ENCODE measurements at places on chromosomes 6 and 20.

GRCh38 chr6:37149745-37150144 lies 20.2 kb upstream of the PIM1 start:
- no peak for DNase-seq

DNA sequence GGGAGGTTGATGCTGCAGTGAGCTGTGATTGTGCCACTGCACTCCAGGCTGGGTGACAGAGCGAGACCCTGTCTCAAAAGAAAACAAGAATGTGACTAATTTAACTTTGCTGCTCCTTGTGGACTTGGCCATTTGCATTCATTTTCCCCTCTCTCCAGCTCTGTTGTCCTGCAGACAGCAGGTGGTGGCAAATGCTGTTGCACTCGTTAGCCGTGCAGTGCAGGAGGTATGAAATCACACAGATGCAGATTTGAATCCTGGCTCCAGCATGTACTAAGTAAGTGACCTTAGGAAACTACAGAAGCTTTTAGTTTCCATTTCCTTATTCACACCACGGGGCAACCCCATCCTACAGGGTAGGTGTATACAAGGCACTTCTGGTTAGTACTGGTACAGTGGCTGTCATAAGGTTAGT lies 9.6 kb upstream of the BEND3 start:
- no peak for DNase-seq

GRCh38 chr20:45538209-45538799 lies 978 bp downstream of the WFDC6 start:
- no peak for DNase-seq

DNA sequence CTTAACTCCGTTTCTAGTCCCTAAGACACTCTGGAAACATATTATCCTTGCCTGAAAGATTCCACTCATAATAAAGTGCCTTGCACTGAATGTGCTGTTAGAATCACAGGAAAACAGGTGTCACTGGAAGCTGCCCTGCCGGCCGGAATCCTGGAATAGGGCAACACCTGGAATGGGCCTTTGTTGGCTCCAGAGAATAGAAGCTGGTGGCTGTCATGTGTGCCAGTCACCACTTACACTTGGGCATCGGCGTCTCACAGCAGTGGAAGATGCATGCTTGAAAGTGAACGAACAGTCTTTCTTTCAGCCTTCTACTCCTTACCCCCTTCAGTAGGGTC lies 90.8 kb upstream of the AFDN start:
- no peak for DNase-seq

- DNase-seq = no peak
Measured at GRCh38 chr20:48826883-48827771, 672 bp downstream of the PREX1 start.

DNA sequence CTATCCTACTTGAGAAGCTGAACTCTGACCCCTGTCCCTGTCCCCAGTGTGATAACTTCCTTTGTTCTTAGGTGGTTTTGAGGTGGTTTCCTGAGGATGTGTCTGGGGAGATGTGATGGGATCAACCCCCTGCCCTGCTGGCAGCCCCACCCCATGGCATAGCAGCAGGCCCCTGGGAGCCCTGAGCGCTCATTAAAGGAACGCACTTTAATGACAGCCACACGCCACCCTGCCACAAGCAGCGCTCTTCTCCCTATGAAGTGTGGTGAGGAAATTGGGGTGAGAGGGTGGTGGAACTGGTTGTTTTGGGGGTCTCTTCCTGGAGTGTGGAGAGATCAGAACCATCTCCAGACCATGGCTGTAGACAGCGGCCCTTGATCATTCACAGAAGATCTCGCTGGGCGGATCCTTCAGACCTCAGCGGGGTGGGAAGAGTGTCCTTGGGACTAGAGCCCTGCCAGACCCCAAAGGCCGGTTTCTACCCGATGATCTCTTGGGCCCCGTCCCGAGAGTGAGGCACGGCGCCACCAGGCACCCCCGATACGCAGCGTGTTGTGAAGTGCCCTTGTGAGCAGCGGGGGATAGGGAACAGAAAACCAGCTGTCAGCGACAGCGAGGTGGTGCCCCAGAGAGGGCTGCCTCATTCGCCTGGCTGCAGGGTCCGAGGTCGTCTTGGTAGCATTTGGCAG lies 45.4 kb downstream of the SYNJ2 start:
- no peak for DNase-seq

DNA sequence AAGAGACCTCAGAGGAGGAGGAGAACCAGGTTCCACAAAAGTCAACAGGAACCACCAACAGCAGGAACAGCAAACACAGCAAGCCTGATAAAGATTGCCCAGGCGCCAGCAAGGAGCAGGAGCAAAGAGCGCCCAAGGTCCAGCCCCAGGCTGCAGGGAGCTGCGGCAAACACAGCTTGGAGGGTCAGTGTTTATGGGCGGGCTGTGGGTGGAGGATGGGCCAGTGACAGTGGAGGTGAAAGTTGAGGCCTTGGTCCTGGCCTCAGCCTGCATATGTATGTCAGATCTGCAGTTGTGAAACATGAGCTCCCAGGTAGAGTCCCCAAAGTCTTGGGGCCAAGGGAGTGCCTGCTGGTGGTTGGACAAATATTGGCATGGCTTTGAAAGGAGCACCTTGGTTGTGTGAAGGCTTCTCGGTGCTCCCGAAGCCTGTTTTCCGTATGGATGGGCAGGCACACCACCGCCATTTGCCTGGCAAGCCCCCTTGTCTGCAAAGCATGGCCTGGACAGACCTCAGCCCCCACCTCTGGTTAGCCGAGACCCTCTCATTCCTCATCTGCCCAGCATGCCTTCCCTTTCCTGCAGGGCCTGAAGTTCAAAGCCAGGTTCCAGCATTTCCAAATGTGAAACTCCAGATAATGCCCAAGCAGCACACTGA lies 2.0 kb upstream of the CAPN11 start:
- no peak for DNase-seq

DNA sequence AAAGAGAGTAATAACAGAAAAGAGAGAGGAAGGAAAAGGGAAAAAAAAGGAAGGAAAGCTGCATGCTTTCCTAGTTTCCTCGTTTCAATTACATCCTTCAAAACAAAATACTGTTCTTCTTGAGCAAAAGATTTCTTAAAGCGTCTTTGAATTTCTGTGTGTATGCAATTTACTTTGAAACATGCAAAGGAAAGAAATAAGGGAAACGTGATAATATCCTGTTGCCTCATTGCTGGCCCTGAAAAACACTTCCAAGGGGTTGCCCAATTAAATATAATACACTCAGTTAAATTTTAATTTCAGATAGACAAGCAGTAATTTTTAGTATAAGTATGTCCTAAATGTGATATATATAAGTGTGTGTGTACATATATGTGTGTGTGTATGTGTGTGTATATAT lies 51.2 kb upstream of the TPD52L1 start:
- DNase-seq = no peak

- no peak for DNase-seq
Measured at GRCh38 chr20:8601542-8601912, 467.4 kb upstream of the PLCB4 start.
